ENCODE measurements at places on chromosomes 2 and 18.

DNA sequence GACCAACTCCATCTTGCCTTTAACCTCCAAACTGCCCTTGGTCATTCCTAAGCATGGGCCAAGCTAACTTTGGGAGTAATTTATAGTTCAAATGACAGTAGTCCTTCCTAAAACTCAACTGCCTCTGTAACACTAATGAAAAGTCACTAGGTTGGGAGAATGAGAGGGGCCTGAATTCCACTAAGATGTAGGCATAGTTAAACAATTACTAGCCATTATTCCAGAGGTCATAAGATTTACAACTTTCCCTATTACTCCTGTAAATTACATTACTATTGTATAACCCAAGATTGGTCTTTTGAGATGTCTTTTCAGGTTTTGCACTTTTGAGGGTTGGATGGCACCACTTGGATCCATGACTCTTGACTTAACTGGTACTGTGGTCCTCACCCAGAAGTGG is 94.6 kb downstream of the SPP2 start:
- no peak for DNase-seq

GRCh38 chr2:206982360-206982955 is 43.1 kb downstream of the CPO start:
- no peak for DNase-seq

- peak; percentile 36 for DNase-seq
Observed at GRCh38 chr2:20516646-20517341, 69.9 kb downstream of the RHOB start.

GRCh38 chr2:42906557-42907411 is 114.4 kb upstream of the HAAO start:
- DNase-seq = peak; percentile 60

- DNase-seq = no peak
Observed at GRCh38 chr2:69499242-69499641, 62.0 kb upstream of the NFU1 start.

DNA sequence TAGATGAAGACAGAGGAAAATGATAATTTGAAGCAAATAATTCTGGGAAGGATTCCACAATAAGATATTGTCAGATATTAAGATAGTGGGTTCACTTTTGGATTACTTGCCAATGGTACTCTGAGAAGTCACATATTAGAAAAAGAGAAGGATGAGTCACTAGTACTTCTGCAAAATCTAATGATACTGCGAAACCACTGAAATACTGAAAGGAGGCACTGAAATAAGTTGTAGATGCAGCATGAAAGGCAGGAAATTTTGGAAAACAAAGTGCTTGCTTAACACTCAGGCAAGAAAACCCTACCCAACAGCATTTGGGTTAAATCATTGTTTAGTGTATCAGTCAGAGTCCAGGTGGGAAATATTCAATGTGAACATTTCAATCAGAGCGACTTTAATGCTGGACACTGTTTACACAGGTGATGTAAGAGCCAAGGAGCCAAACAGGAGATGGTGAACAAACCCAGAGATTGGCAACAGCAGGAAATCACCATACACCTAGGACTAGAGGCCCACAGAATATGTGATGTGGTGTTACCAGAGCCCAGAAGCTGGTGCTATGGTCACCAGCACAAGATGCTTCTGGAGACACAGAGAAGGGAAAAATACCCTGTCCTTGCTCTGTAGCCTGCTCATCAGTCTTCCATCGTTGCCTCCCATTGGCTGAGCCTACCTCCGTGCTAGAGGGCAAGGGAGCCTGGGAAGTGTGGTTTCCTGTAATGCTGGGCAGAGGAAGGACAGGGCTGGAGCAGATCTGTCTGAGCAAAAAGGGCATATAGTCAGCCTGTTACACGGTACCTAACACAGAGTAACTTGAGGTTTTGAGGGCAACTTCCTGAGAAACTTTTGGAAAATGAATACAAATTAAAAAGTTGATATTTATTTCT is 204.7 kb upstream of the ITGA4 start:
- no peak for DNase-seq

DNA sequence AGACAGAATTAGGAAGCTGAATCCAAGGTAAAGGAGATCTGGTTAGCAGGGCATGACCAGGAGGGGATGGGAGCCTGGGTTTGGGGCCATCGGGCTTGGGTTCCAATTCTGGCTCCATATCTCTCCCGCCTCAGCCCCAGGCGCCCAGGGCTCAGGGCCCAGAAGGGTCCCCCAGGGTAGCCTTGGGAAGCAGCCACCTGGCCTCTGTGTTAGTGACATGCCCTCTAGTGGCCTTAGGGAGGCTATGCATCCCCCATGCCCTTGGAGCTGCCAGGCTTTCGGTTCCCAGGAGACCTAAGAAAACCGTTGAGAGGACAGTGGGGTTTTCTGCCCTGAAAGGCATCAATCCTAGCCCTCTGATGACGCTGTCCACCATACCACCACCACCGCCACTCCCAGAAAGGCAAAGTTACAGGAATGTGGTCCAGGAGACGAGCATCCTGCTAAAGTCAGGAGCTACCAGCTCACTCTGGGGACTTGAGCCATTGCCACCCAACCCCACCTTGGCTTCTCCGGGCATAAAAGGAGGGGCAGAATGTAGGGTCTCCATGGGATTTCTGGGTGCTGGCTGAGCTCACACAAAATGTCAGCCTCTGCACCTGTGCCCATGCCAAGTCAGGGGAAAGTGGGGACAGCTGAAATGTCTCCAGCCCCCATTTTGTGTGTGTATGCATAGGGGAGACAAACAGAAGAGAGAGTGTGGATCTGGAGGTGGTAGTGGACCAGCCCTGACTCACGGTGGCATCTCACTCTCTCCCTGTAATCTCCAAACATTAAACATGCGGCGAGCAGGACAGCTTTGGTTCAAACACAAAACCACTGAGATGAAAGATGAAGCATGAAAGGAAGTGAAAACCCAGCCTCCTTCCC is 56.5 kb downstream of the EMX1 start:
- DNase-seq = peak; percentile 86

Data from AG08396 (cell line).